Stimulated activated naive CD4-positive, alpha-beta T cell (primary cell): ENCODE measurements at places on chromosomes 2 and 18.

GRCh38 chr2:126946318-126947102 is 47.8 kb downstream of the TEX51 start:
- DNase-seq = no peak

DNA sequence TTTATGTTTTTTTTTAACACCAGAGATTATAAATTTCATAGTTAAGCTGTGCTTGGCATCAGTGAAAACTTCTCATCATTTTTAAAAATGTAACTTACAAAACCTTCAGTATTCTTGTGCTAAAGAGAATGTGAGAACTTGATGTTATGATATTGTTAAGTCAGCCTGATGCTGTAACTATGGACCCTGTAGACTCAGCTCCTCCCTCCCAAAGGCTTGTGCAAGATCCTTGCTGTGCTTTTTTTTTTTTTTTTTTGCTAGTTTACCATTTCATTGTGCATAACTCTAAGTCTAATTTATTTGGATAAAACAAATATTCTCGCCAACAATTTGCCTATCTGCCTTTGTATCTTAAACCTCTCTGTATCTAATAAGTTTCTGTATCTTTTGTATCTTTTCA is 12.9 kb upstream of the TFPI start:
- DNase-seq = no peak

- DNase-seq = no peak
These were observed 117.5 kb downstream of the TMEM163 start for GRCh38 chr2:134601264-134601663.

DNA sequence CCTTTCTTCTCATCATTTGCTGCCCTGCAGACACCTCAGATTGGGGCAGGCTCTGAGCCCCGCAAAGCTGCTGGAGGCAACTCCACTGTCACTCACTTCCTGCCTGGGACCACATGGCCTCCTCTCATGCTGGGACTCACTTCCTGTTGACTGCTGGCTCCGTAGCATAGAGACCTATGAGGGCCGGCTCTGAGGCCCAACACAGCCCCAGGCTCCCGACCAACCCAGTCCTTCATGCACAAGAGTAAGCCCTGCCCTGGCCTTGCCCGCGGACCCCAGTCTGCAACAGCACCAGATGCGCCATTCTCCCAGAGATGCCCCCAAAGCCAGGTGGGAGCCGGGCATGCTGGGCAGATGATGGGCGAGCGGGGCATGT is 55.7 kb downstream of the DNMT3A start:
- peak; percentile 75 for DNase-seq

DNA sequence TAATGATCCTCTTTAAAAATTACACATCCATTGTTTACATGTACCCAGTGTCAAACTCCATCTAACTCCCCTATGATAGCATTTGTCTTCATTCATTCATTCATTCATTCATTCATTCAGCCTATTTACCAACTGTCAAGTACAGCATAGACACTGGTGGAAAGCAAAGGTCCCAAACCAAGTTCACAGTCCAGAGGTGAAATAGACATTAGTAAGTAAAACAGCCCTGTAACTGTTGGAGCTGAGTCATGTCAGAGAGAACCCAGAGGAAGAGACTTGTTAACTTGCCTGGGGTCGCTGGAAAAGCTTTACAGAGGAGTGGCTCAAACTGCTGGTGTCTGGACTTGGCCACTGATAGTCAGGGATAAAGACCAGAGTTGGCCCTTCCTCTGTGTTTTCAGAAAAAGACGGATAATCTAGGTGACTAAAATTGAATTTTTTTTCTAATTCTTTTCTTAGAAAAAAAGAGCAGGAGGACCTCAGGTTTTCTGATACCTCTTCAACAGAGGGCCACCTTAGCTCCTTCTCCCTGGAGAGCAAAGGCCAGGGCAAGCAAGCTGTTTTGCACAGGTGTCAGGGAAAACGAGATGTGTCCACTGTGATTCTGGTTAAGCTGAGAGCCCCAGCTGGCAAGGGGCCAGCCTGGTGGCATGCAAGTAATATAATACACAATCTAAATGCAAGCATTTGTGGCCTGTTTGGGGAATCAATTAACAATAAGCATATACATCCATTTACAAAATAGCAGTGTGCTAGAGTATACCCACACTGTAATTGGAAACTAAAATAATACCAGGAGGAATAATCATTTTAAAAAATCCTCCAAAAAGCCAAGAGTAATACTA is 96.7 kb upstream of the SLC14A2 start:
- DNase-seq = no peak
